ENCODE measurements at places on chromosomes 2 and 18.

- DNase-seq = no peak
Measured at GRCh38 chr2:47241715-47242114, 86.6 kb upstream of the STPG4 start.

DNA sequence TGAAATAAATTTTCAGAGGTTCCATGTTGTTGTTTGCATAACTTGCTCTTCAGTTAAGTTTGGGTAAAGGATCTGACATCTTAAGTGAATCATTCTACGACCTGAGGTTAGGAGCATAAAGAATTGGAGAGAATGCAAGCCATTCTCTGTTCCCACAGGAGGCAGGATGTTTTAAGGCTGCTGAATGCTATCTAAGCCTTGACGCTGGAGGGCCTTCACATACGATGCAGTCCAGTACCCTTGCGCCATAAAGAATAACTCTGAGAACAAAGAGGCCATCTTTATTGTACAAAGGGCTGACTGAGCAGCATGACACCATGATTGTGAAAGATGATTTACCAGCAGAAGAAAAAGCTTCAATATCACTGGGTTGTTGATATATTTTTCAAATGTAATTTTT lies 198.4 kb downstream of the NYAP2 start:
- DNase-seq = no peak

DNA sequence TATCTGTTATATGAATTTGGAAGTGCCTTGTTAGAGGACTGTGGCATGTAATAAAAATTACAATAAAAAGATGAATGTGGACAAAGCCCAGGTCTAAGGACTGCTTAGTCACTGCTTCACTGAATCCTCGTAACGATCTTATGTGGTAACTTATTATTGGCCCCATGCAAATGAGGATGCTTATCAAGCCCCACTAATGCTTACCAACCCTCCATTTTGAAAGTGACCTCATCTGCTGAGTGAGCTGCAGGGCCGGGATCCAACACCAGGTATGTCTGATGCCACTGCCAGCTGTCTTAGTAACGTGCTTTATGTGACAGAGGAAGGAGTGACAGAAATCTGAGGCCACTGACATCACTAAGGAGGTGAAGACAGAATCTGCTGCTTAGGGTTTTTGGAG lies 65.3 kb upstream of the CCDC85A start:
- DNase-seq = no peak

- DNase-seq = no peak
Measured at GRCh38 chr2:240846873-240847595, 21.6 kb upstream of the AGXT start.
